ENCODE measurements at places on chromosomes 5 and 9.

DNA sequence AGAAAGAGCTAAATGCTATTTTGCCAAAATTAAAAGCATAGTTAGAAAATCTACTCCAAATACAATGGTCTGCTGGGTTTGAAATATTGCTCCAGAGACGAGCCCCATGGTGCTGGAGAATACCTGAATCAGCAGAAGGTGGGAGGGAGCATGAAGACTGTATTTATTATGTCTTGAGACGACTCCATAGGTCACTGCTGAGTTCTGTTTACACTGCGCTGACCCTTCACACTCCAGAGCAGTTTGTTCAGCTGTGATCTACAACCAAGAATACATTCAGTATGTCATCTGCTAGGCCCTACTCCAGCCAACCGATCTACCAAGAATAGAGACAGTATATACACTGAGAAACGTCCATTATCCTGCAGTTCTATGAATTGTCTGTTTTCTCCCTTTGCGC, 150.5 kb downstream of the TLE1 start:
- no peak for DNase-seq

GRCh38 chr5:104345222-104346016, 782.8 kb upstream of the NUDT12 start:
- no peak for DNase-seq

DNA sequence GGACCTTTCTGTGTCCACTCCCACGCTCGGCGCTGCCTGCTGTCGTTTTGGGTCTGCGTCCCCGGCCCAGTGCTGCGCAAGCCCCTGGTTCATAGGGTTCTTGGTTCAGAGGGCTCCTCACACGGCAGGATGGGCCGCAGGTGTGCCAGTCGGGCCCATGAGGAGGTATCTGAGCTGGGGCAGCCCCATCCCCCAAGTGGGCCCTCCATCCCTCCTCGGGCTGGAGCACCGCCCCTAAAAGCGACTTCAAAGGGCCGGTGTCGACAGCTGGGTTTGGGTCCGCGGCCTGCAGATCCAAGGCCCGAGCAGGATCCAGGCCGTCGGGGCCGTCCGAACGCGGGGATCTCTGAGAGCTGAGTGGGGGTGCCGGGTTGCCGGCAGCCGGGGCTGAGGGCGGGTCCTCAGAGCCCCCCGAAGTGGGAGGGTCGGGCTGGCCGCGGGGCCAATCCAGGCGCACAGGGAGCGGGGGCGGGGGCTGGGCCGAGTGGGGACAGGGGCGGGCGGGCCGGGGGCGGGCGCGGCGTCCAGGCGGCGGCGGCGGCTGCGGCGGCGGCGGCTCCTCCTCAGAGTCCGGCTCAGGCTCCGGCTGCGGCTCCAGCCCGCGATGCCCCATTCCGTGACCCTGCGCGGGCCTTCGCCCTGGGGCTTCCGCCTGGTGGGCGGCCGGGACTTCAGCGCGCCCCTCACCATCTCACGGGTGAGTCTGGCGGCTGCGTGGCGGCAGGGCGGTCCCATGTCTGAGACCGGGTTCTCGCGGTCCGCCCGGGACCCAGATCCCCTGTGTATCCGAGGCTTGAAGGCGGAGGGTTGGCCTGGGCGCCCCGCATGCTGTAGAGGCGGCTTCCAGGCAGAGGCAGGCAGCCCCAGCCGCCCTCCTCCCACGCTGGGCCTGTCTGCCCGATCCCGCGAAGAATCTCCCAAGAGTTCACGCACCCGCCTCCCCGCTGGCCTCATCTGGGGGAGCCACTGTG, at the start of gene PDLIM4:
PDLIM4 (plus strand) TSS at position 566 of the 971 bp plus-strand sequence; CDS start at position 605, 39 bp downstream.
- peak; percentile 38 for DNase-seq

DNA sequence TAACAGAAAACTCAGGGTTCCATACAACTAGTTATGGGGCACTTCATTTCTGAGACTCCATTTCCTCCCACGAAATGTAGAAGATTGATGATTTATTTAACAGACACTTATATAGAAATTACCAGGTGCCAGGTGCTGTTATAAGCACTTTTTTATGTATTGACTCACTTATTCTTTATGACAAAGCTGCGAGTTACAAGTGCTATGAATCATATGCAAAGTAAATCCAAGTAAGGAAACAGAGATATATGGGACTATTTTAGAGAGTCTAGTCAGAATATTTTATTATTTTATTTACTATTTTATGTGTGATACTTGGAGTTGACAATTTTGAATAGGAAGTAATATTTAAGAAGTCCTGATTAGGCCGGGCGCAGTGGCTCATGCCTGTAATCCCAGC, 822.8 kb upstream of the C9orf72 start:
- DNase-seq, result no peak

- DNase-seq, result no peak
These were observed 482.9 kb downstream of the AGTPBP1 start for GRCh38 chr9:85258823-85259370.

GRCh38 chr5:27038476-27038875, at the start of gene CDH9:
Gene CDH9, minus strand, starts transcription at chr5:27038586. Its CDS starts 50,253 bp downstream, at chr5:26988333.
- no peak for DNase-seq

DNA sequence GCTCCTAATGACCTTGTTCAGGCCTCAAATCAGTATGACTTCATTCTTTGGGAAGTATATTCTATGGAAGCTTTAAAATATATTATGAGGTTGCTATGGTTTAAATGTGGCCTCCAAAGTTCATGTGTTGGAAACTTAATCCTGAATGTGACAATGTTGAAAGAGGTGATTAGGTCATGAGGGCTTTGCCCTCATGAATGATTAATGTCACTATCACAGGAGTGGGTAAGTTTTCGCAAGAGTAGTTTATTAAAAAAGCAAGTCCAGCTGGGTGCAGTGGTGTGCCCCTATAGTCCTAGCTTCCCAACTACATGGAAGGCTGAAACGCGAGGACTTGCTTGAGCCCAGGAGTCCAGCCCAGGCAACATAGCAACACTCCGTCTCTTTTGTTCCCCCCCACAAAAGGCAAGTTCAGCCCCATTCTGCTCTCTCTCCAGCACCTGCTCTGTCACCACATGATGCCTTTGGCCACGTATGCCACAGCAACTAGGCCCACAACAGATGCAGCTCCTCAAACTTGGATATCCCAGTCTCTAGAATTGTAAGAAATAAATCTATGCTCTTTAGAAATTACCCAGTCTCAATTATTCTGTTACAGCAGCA, 105.3 kb downstream of the SIL1 start:
- DNase-seq, result no peak

GRCh38 chr5:140305471-140305870, 2.6 kb upstream of the PFDN1 start:
- DNase-seq, result no peak

GRCh38 chr9:119877306-119877705, 508.1 kb upstream of the BRINP1 start:
- DNase-seq, result no peak

DNA sequence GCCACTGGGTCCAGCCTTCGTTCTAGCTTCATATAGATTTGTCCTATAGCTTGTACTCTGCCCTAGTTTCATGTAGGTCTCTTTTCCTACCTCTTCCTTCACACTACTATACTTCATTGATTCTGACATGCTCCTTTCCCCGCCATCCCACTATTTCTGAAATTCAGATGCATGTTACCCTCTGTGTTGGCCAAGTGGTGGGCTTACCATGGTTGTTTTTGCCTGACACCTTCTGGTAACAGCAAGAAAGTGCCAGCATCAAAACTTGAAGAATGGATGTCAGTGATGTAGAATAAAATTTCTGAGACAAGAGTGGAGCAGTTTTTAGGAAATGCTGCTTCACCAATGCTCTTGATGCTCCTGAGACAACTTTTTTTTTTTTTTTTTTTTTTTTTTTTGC, 19.5 kb upstream of the SERINC5 start:
- DNase-seq, result no peak

DNA sequence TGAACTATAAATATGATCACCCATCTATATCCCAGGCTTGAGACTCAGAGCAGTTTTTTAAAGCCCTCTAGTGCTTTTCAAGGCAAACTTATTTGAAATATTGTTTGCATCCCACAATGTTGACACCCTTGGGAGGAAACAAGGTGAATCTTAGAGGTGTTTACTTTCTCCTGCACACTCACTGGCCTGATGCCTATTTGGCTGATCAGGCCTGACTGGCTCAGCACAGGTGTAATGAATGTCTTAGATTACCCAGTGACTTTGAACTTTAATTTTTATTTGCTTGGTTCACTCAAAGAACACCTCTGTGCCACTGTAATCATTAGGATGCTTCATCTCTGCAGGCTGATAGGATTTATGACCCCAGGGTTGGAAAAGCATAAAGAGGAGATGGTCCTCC, 158.3 kb downstream of the KCTD16 start:
- no peak for DNase-seq

DNA sequence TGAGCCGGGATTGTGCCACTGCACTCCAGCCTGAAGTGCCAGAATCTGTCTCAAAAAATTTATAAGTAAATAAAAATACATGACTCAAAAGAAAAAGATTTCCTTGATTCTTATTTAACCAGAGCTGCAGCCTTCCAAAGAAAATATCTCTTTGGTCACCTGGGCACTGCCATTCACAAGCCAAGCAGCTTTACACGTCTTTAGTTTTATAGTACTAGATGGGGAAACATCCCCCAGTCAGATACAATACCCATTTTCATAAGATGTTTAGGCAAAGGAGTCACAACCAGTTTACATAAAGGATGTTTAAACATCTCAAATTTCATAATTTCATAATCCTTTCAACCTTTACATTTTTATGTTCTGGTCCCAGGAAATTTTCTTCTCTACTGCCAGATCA, 13.7 kb upstream of the OXCT1 start:
- DNase-seq, result no peak

DNA sequence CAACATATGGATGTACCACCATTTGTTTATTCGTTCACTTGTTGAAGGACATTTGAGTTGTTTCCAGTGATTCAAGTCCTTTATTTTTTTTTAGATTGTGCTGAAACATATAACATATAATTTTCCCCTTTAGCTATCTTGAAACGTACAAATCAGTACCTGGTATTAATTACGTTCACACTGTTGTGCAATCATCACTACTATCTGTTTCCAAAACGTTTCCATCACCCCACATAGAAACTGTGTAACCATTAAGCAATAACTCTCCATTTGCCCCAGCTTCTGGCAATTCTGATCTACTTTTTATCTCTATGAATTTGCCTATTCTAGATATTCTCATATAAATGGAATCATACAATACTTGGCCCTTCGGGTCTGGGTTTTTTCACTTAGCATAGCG, 116.0 kb downstream of the FGF1 start:
- DNase-seq, result no peak

- no peak for DNase-seq
These were observed 43.2 kb downstream of the PSMB7 start for GRCh38 chr9:124372038-124372437.

DNA sequence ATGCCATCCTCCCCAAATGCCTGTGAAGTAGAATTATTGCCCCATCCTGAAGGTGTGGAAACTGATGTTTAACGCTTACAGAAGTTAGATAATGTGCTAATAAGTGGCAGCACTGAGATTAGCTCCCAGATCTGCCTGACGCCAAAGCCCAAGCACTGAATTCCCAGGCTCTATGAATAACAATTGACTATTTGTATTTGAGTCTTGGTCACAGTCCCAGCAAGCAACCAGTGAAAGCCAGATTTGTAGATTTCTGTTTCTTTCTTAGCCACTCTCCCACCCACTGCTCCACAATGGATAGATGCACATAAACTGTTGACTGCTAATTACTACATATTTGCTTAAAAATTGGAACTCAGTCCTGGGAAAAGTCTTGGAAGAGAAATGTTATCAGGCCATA, 34.4 kb downstream of the FAM240B start:
- no peak for DNase-seq

- DNase-seq, result no peak
These were observed 230.8 kb downstream of the ENC1 start for GRCh38 chr5:74409712-74410111.

DNA sequence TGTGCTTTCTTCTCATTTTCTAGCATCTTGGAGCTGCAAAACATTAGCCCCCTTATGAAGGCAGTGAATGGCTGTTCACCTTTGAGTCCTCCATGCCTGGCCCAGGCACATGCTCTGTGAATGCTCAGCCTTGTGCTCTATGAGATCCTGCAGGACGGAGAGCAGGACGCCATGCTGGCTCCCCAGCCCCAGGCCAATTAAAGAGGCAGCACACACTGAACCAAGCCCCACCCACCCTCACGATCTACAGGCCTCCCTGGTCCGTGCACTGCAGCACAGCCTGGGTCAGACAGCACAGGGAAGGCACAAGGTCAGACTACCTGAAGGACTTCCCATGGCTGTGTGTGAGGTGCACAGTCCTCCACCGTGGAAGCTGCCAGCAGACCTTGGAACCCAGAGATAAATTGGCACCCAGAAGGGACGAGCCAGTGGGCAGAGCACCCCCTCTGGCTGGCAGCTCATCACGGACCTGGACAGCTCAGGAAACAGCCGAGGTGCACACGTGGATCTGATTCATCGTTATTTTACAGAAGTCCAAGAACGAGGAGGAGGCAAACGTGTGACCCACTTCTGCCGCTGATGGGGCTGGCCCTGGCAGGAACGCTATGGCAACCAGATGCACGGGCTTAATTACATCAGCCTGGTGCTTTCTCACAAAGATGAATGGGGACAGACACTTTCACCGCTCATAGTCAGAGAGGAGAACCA, 59.5 kb downstream of the OLFM1 start:
- no peak for DNase-seq

DNA sequence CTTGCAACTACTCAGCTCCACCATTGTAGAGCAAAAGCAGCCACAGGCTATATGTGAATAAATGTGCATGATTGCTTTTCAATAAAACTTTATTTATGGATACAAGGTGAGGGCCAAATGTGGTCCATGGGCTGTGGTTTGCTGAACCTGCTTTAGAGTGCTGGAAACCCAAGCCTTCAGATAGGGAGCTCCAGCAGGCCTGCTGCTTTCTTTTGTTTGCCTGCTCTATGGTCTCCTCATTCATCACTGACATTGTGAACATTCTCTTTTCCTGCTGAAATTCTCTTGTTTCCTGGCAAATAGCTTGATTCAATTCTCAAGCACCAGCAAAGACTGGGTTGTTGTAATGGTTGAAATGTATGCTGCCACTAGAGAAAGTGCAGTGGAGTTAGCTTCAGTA, 26.0 kb downstream of the EGFLAM start:
- no peak for DNase-seq

DNA sequence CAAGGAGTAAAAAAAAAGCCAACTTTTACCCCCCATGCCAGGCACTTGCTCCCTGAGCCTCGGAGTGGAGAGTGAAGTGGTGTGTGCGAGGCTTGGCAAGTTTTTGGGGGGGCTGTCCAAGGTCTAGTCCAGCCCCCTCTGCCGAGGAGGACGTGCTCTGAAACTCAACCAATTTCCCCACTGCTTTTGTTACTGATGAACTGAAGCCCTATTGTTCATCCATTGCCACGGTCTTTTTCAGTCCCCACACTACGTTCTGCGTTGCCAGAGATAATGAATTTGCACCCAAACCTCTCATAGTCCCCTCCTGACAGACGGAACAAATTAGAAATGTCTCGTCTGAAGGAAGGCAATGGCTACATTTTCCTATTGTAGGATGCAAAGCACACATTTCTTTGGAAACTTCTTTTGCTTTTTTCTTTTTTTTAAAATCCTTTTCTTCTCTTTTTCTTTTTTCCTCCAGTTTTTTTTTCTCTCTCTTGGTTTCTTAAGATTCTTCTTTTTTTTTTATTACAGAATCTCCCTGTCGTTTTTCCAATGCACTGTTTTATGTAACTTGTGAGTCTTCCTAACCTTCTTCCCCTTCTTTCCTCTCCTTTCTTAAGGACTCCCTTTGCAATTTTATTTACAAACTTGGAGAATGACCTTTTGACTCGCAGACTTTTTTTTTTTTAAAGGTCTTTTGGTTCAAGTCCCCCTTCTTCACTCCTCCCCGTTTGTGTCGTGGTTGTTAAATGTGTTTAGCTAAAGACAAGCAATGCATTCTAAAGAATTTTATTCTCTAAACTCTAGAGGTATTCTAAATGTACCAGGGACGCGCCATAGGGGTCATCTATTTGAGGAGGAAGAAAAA, 209.5 kb downstream of the MEF2C start:
- DNase-seq, result no peak

GRCh38 chr9:72092820-72093219, 32.4 kb upstream of the C9orf57 start:
- DNase-seq, result no peak

All from liver (tissue), 10 donors.